ENCODE measurements at places on chromosomes 4 and X. TPM values are rescaled to one million over a fixed set of nuclear protein-coding genes. Genes with fewer than 3 reads are reported as not detected.

Gene CLGN
- total RNA-seq: 0.67 TPM

Gene ZBED1
- 57.2 TPM for total RNA-seq

Gene PAK3
- 0.29 TPM for total RNA-seq

Gene HSFX3
- not detected for total RNA-seq

Gene PRKX
- total RNA-seq: 45.2 TPM

Gene GPR50
- not detected for total RNA-seq

Gene FAM156B
- 7.8 TPM for total RNA-seq

Gene INPP4B
- total RNA-seq: 10.2 TPM

Gene TRIM61
- not detected for total RNA-seq

Gene RTL9
- not detected for total RNA-seq

Gene CPXCR1
- not detected for total RNA-seq

Gene GUF1
- total RNA-seq: 14.4 TPM

Gene SOD3
- total RNA-seq: not detected

Gene SORCS2
- total RNA-seq: under 0.01 TPM

Gene CT45A1
- total RNA-seq: not detected

Gene TCP11X2
- total RNA-seq: not detected

Gene FAM193A
- total RNA-seq: 24.5 TPM

Gene CD99L2
- total RNA-seq: 60.1 TPM

Gene SEC31A
- total RNA-seq: 381 TPM

Gene CEP135
- total RNA-seq: 8.2 TPM

Gene OTC
- total RNA-seq: not detected

Gene PABPC5
- total RNA-seq: 0.48 TPM

Gene ARHGAP36
- 0.10 TPM for total RNA-seq

Gene PAGE3
- total RNA-seq: not detected

Gene TRAM1L1
- total RNA-seq: 1.1 TPM

Gene CCKAR
- total RNA-seq: not detected

Gene ARMCX4
- 5.7 TPM for total RNA-seq

Gene CACNA1F
- not detected for total RNA-seq

Gene GC
- total RNA-seq: not detected

Gene KCNE5
- under 0.01 TPM for total RNA-seq

Gene HOPX
- total RNA-seq: 20.6 TPM

Gene SSX1
- total RNA-seq: not detected

Gene SSX2
- total RNA-seq: not detected

Gene PRKG2
- under 0.01 TPM for total RNA-seq

Gene BEX1
- total RNA-seq: not detected

Gene BCORL1
- 3.2 TPM for total RNA-seq

Gene CTAG2
- not detected for total RNA-seq

Gene FHL1
- 49.2 TPM for total RNA-seq

Gene GSX2
- not detected for total RNA-seq

Gene REELD1
- total RNA-seq: not detected

Gene SGMS2
- 91.5 TPM for total RNA-seq

Gene SPIN2A
- 0.33 TPM for total RNA-seq

Gene ITM2A
- total RNA-seq: 31.5 TPM

Gene TCEAL9
- 93.4 TPM for total RNA-seq
